ENCODE measurements at places on chromosomes 11 and 22. TPM values are rescaled to one million over a fixed set of nuclear protein-coding genes. Genes with fewer than 3 reads are reported as not detected.

The SMCO4 gene
- 19.6 TPM for total RNA-seq

The MAFF gene
- total RNA-seq = 27.9 TPM

The APOL4 gene
- not detected for total RNA-seq

The TRAPPC4 gene
- 49.2 TPM for total RNA-seq

The MS4A3 gene
- total RNA-seq = not detected

The ABTB2 gene
- 12.7 TPM for total RNA-seq

DNA sequence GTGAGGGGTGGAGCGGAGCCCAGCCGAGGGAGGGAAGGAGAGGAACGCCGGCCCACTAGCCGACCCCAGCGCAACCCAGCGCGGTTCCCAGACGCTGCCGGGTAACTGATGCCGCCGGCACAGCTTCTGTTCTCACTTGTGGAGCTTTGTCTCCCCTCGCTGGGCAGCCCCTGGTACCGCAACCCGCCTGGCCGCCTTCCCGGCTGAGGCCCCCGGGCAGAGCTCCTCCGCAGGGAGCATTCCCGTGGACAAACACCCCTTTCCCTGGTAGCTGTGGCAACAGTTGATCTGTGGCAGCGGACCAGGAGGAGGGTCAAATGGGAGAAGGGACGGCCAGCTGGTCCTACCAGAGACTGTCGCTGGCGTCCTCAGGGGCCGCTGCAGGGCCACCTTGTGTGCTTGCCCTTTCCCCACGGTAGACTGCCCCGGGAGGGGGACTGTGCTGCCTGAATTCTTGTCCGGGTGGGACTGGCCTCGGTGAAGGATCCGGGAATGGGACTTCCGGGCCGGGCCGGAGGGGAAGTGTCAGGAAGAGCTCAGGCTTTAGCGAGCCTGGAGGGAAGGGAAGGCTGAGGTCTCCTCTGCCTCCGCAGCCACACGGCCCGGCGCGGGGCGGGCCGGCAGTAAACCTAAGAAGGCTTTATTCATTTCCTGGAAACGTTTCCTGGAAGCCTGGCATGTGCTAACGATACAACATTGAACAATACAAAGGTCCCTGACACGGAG lies 468.0 kb downstream of the OPCML start:
- H3K27me3 ChIP-seq = peaks cover 65% of the 10 kb centered on the region
- H3K27ac ChIP-seq = no peak overlapping the region
- no peak for DNase-seq
- no peak overlapping the region for H3K4me3 ChIP-seq
- no peaks in the 10 kb centered on the region for H3K36me3 ChIP-seq

DNA sequence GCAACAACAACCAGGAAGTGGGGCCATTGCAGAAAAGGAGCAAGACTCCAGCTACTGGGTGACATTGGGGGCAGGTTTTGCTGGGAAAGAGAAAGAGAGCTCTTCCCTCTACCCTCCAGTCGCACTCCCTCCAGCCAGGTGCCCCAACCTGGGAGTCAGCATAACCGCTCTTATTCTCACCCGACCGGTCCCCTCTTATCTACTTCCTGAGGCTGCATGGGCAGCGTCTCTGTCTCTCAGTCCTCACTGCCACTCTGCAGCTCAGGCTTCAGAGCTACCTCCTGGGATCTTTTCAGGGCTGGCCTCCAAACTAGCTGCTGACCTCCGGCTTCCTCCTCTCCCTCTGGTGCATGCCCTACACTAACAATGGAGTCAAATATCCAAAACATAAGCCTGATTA lies 5.1 kb downstream of the ZNF70 start:
- H3K27me3 ChIP-seq = no peaks in the 10 kb centered on the region
- no peak overlapping the region for H3K27ac ChIP-seq
- no peak for DNase-seq
- H3K36me3 ChIP-seq = peaks cover 4% of the 10 kb centered on the region
- H3K4me1 ChIP-seq = peaks cover 17% of the 10 kb centered on the region
- no peak overlapping the region for H3K4me3 ChIP-seq

- H3K27ac ChIP-seq = no peak overlapping the region
- no peaks in the 10 kb centered on the region for H3K4me1 ChIP-seq
- DNase-seq = no peak
- H3K27me3 ChIP-seq = peaks cover 12% of the 10 kb centered on the region
Observed at GRCh38 chr22:34829485-34829884, 236.5 kb upstream of the ISX start.

DNA sequence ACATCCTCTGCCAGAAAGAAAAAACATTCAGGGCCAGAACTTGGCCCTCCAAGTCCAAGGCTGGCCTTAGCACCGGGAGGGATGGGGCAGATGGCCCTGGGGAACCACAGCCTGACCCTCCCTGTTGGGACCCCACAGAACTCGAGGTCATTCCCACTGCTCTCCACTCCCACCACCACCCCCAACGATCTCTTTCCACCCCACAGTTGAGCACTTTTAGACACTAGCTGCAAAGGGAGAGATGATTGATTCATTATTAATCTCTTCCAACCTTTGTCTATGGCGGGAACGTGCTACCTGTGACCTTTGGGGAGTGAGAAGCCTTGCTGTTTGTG lies 869.7 kb downstream of the BRD1 start:
- no peak overlapping the region for H3K27ac ChIP-seq
- no peak for DNase-seq
- no peak overlapping the region for H3K4me3 ChIP-seq
- no peaks in the 10 kb centered on the region for H3K36me3 ChIP-seq

GRCh38 chr11:15074206-15075161 lies 1.1 kb downstream of the CALCB start:
- H3K4me3 ChIP-seq = no peak overlapping the region
- H3K27me3 ChIP-seq = no peaks in the 10 kb centered on the region
- no peak for DNase-seq
- no peaks in the 10 kb centered on the region for H3K36me3 ChIP-seq
- no peaks in the 10 kb centered on the region for H3K4me1 ChIP-seq

- DNase-seq = no peak
- no peaks in the 10 kb centered on the region for H3K4me1 ChIP-seq
- H3K36me3 ChIP-seq = no peaks in the 10 kb centered on the region
- H3K4me3 ChIP-seq = no peak overlapping the region
Observed at GRCh38 chr22:44372611-44373010, 59.9 kb upstream of the SHISAL1 start.

- H3K4me3 ChIP-seq = no peak overlapping the region
- H3K4me1 ChIP-seq = no peaks in the 10 kb centered on the region
- no peak for DNase-seq
- no peak overlapping the region for H3K27ac ChIP-seq
- H3K27me3 ChIP-seq = peaks cover 46% of the 10 kb centered on the region
Observed at GRCh38 chr11:79110321-79110720, 330.5 kb downstream of the TENM4 start.
